ENCODE measurements at places on chromosomes 6 and 20.

GRCh38 chr6:127026247-127026646 lies 92.2 kb upstream of the RSPO3 start:
- DNase-seq: no peak

DNA sequence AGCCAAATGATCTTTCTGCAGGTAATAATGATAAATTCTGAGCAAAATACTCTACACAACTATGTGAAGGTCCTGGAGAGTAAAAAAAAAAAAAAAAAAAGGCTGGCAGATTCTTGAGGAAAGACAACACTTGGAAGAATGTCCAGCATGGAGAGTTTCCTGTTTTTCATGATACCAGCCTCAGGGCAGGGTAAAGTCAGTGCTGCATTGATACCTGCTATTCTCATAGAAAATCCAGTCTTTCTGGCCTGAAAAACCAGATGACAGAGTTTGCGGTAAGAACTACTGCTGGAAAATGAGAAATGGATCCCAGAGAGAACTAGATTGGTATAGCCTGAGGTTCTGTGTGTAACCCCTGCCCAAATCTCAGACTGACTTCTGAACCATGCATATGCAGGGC lies 89.1 kb downstream of the AFG1L start:
- no peak for DNase-seq

DNA sequence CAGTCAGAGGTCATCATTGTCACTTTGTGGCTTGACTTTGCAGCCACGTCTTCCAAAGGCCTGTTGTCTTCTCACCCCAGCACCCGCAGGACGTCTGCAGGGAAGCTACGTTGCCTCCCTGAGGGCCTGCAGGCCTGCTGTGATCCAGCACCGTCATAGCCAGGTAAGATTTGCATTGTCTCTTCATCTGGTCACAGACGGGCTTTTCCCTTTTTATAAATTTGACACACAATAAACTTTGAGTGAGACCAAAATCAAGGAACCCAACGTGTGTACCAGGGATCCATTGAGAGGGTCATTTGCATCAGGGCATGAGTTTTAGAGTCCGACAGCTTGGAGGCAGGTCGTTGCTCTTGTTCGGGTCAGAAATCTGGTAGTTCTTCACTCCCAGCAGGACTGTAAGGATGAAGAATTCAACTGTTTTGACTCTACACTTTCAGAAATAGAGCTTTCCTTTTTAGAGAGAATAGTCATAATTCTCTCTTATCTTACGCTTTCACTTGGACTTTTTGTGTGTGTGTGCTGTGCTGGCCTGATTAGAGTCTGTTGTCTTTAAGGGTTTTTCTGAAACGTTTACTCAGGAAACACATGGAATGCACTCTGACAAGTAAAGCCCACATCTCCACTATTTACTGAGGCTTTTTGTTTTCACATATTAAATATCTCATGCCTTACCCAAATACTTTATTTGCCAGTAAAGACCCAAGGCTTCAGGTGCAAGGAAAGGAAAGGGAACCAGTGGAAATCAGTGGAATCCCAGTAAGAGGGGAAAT lies 177.2 kb upstream of the TAB2 start:
- no peak for DNase-seq

GRCh38 chr6:90154755-90155470 lies 141.7 kb downstream of the BACH2 start:
- no peak for DNase-seq

DNA sequence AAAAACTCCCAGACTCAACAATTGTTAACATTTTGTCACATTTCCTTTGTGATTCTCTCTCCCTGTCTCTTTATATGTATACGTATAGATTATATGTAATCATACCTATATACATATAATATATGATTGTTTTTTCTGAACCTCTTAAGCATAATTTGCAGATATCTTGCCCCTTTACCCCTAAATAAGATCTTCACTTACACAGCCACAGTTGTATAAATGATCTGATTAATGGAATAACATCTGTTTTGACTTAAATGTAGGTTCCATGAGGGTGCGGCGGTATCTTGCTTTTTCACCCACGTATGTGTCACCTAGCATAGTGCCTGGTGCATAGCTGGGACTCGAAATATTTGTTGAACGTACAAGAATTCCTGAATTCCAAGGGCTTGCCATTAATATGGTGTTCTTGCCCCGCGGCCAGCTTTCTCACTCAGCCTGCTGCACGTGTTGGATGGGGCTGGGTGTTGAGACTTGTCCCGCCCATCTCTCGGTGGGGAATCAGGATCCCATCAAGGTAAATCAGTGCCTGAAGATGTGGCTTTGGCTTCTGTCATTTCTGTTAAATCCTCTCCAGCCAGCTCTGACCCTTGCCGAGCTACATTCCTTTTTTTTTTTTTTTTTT lies 10.4 kb upstream of the MANBAL start:
- DNase-seq: no peak

GRCh38 chr6:111027219-111027618 lies 45.4 kb downstream of the RPF2 start:
- no peak for DNase-seq

Measured in stimulated activated CD4-positive, alpha-beta T cell treated with anti-CD3 and anti-CD28 coated beads, Interleukin-12 subunit alpha, Interleukin-12 subunit beta, amount 100 ng/mL, for 48 hours (primary cell).